ENCODE measurements at places on chromosomes 13 and 19.
A peak's percentile ranks its signal among the peaks of the same experiment; 100 is the strongest.

DNA sequence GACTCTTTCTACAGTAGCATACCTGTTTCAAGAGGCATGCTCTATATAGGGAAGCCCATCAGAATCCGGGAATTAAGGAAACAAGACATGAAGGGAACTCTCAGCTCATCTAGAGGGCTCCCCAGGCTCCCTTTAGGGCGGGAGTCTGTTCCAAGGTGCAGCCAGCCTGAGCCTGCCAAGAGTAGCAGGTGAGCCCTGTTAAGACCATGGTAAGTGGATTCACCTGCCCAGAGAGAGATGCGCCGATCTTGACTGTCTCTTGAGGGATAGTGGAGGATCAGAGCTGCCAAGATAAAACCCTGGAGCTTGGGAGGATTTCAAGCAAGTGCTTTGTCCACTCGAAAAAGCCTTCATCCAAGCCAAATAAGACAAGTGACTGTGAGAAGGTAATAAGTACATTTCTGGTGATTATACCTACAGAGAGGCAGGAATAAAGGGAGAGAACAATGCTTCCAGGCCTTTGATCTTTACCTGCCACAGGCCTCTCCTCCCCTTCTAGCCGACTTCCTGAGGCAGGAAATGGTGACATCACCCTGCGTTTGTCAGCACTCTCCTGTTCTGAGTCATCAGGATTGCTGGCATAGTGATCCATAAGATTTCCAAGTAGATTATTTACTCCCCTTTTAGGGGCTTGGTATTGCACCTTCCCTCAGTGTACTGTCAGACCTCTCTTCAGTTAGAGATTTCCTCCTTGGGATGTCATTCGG lies 31.5 kb downstream of the KLF5 start:
- DNase-seq: peak; percentile 50

DNA sequence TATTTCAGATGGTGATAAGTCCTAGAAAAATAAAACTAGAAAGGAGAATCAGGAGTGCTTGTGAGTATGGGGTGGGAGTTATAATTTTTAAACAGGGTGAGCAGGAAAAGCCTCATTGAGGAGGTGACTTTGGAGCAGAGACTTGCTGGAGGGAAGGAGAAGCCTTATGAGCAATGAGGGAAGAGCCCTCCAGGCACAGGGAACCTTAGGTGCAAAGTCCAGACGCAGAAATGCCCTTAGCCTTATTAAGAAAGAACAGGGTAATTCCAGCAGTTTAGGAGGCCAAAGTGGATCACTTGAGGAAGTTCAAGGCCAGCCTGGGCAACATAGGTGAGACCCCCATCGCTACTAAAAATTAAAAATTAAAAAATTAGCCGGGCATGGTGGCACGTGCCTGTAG lies 21.0 kb upstream of the FXYD3 start:
- no peak for DNase-seq

- DNase-seq: no peak
These were observed 531.7 kb downstream of the MYO16 start for GRCh38 chr13:109160887-109161669.

DNA sequence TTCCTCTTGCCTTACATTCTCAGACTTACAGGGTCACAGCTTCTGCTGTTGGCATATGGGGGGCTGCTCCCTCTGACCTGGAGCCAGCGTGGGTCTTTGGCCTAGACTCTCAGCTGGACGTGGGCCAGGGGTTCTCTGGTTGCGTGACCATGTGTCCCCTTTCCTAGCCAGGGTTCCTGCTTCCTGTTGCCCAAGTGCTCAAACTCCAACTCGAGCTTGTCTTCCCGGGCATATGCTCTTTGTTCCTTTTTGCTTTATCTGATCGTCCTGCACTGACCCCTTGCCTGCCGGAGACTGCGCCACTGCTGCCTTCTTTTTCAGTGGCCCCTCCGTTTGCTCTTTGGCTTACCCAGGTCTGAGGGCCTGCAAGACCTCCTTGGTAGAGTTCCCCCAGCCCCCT lies 25.3 kb upstream of the GPR183 start:
- DNase-seq: no peak

DNA sequence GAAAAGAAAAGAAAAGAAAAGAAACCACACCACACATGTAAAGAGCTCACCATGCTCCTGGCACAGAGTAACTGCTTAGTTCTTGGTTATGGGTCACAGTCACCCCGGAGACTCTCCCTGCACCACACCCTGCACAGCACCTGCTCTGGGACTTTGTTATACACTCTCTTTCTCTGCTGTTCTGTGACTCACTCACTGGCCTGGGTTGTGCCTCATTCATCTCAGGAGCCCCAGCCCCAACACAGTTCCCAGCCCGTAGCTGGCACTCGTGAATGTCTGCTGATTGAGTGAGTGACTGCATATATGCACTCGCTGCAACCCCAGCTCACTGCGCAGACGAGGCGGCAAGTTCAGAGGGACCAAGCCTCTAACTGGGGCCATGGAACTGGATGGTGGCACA lies 22.9 kb upstream of the ZNF507 start:
- no peak for DNase-seq

GRCh38 chr19:3708207-3708931 lies at the start of gene TJP3:
Gene TJP3 (plus strand): TSS chr19:3708384. CDS start chr19:3728433, 20,049 bp downstream.
- no peak for DNase-seq

DNA sequence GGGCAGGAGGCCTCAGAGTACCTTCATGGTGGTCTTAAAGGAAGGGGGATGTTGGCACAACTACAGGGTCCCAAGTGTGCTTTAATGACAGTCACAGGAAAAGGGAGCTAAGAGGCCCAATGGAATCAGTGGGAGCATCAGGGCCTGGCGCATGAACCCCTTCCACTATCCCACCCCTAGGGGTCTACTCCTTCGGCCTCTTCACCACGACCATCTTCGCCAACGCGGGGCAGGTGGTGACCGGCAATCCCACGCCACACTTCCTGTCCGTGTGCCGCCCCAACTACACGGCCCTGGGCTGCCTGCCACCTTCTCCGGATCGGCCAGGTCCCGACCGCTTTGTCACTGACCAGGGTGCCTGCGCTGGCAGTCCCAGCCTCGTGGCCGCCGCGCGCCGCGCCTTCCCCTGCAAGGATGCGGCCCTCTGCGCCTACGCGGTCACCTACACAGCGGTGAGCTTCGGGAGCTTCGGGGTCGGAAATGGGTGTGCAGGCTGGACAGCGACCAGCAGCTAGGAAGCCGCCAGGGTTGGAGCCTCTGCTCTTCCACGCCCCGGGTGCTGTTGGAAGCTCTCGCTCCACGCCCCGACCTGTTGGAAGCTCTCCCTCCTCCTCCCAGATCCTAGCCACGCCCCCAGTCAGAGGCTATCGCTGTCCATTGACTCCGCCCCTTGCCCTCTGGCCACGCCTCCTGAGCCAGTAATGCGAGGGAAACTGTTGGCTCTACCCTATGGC lies 6.0 kb downstream of the PLPPR2 start:
- DNase-seq: no peak

GRCh38 chr13:97901716-97902115 lies 51.8 kb upstream of the IPO5 start:
- no peak for DNase-seq

DNA sequence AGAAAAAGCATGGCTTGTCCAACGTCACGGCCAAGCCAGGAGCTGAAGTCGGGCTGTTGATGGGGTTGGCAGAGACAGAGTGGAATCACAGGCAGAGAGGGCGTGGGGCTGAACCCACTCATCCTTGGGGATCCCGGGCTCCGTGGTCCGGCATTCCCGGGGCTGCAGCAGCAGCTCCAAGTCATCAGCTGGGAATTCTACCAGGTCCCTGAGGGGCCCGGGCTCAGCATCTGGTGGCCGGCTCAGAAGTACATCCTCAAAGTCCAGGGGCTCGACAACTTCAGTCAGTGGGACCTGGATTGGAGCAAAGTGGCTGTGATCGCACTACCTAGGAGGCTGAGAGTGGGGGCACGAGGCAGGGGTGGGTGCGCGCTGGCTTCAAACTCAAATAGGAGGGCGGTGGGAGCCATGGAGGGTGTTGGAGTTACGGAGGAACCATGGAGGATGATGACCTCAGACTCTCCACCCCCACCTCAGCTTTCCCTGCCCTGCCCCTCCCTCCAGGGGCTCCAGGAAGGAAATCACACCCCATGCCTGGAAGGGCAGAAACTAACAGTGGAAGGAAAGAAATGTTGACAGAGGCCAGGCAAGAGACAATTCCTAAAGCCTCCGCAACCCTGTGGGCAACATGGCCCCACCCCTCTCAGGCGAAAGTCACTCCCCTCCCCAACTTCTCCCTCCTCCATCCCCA lies 9.5 kb downstream of the DOCK6 start:
- no peak for DNase-seq

- no peak for DNase-seq
These were observed 8.6 kb downstream of the VASP start for GRCh38 chr19:45515807-45516401.

DNA sequence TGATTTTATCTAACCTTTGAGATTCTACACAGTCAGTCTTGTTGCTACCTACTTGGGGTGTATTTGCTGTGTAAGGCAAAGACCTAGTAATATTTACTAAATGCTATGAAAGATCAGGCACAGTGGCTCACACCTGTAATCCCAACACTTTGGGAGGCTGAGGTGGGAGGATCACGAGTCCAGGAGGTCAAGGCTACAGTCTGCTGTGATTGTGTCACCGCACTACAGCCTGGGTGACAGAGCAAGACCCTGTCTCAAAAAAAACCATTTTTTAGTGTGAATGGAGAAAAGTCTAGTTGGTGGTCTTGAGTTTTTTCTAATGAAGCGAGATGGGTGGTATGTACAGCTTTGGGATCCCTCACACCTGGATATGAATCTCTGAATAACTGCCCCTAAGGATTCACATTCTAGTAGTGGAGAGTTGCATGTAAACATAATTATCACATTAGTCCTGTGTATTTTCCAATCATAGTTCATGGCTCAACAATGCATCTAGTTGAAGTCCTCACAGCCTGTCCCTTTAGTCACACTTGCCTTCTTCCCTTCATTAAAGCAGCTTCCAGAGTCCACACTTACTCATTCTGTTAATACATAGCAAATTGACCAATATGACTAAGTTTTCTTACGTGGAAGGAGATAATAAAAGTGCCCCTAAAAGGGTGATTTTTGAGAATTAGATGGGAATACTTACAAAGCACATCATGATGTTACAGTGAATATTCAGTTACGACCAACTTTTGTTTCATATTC lies 7.5 kb downstream of the RPL21 start:
- DNase-seq: no peak

DNA sequence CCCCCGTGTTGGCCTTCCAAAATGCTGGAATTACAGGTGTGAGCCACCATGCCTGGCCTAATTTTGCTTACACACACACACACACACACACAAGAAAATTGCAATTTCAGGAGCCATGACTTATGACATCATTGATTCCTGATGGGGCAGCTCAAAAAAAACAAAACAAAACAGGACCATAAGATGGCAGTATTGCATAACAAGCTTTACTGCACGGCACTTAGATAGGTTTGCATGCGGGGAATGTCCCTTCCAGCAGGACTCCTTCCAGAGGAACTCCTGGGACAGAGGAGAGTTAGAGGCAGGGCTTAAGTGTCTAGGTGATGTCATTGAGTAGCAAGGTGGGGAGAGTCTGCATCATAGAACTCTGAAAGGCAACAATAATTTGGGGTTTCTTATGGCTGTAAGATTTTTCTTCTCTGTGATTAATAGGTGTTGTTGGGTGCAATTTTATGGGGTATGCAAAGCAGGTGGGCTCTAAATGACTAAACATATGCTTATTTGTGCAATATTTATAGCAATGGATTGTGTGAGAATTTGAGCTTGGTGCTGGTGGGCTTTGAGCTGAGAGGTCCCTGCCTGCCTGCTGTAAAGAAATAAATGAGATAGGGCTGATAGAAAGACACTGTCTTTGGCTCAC lies 9.0 kb upstream of the ACSBG2 start:
- peak; percentile 26 for DNase-seq

DNA sequence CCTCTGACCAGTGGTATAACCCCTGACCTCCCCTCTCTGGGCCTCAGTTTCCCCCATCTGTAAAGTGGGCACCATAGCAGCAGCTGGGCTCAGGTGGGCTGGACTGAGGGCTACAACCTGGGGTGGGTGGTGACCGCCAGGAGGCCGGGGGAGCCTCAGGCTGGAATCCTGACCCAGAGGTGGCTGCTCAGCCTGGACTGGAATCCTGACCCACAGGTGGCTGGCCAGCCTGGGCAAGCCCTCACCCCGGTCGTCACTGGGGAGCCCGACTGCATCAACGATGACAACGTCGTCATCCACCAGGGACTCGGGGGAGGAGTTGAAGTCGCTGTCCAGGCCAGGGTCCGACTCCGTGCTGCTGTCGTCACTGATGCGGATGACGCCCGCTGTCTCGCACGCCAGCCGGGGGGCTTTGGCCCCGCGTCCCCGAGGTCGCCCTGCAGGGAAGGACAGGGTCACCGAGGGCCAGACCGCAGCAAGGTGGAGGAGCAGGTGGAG lies 10.2 kb downstream of the GPX4 start:
- DNase-seq: no peak

DNA sequence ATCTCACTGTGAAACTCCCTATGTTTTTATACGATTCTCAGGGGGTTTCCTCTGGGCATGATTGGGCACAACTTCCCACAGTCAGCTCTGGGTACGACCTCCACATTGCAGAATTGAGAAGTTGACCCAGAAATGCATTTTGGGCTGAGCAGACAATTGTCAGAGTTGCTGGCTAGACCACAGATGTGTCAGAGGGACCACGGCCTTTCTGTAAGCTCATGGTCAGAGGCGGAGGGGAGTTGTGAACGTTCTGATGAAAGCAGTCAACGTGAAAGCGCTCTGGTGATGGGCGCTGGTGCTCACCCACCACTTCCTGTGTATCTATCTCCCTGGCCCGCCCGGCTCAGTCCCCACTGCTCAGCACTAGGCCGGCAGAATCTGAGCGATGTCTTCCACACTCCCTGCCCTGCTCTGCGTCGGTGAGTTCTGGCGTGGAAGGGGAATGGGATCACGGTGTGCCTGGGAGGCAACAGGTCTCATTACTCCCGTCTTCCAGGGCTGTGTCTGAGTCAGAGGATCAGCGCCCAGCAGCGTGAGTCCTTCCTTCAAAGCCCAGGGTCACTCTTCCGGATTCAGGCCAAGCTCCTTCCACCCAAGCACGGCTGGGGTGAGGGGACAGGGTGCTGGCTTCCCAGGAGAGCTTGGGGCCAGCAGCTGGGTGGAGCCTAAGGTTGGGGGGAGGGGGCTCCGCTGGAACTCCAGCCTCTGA lies at the start of gene NCR1:
Gene NCR1, plus strand, starts transcription at position 346 of the 709 bp plus-strand sequence. Its CDS starts 40 bp downstream, at position 386.
- DNase-seq: no peak

GRCh38 chr13:109941951-109942350 lies 155.6 kb upstream of the IRS2 start:
- no peak for DNase-seq

- DNase-seq: peak; percentile 36
These were observed 320.9 kb downstream of the DCLK1 start for GRCh38 chr13:35810321-35810720.
